ENCODE measurements at places on chromosomes 5 and 9. TPM values are rescaled to one million over a fixed set of nuclear protein-coding genes. Genes with fewer than 3 reads are reported as not detected.

ADAMTSL1 gene
- total RNA-seq = 1.0 TPM

GRCh38 chr9:19020886-19021455, 12.0 kb downstream of the SAXO1 start:
- no peak for DNase-seq

DNA sequence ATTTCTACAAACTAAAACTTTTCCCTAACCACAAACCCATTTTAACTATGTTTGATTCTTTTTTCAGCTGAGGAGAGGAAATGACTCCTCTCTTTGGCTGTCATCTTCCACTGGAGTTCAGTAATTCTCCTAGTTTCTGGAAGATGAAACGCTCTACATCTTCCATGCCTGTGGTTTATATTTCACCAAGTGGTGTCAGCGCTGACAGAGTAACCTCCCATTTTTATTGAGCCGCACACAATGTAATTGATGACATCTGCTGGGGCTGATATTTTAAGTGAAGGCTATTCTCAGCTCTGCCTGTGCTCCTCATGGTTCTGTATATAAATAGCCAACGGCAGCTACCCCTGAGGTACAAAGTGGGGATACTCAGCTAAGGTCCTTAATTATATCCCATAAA, 234.6 kb downstream of the SPOCK1 start:
- no peak for DNase-seq

CTXN3 gene
- not detected for total RNA-seq
